Lung (tissue), 17 donors: ENCODE measurements at places on chromosomes 5 and 9. TPM values are rescaled to one million over a fixed set of nuclear protein-coding genes. Genes with fewer than 3 reads are reported as not detected.

DNA sequence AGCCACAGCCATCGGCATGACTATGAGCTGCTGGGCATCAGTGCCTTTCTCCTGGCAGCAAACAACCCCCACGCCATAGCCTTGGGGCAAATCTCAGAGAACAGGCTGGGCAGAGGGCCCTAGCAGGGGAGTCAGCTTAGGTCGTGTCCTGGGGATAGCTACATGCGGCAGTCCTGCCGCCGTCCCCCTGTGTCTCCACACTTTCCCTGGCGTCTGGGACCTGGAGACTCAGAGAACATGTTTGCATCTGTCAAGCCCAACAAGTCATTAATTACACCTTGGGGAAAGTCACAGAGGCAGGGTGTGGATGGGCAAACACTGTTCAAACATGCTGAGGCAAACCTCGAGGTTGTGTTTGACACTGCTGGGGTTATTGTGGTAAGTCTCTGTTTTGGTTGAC is 123.6 kb downstream of the C5orf15 start:
- DNase-seq = no peak

Gene FUT7
- total RNA-seq = 1.0 TPM

DNA sequence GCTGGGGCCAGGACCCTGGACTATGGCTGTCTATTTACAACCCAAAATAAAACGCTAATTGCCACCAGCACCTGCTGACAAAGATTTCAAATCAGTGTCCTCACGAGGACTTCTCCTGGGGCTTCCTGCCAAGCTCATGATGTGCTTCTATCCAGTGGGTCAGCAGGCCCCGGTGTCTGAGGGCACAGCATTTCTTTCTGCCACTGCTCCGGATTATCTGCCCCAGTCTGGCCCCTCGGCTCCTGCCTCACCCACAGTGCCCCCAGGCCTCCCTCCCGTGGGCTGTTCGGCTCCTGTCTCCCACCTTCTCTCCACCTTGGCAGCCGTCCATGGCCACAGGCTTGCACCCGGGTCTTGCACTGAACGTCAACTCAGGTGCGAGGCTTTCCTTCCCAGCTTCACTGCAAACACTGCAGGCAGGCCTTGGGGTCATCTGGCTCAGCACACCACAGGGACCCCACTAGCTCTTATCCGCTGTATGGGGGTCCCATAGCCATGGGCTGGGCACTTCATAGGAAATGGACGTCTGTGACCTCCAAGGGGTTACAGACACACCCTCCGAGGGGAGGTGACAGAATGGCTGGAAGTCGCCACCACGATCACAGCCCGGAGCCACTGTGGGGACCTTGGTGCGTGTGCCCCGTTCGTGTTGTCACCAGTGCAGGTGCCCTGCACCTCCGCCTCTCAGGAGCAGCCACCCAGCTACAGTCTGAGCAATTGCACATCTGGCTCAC is 43.8 kb upstream of the FCN1 start:
- peak; percentile 9 for DNase-seq

GRCh38 chr9:26086396-26086795 is 408.2 kb upstream of the TUSC1 start:
- no peak for DNase-seq

DNA sequence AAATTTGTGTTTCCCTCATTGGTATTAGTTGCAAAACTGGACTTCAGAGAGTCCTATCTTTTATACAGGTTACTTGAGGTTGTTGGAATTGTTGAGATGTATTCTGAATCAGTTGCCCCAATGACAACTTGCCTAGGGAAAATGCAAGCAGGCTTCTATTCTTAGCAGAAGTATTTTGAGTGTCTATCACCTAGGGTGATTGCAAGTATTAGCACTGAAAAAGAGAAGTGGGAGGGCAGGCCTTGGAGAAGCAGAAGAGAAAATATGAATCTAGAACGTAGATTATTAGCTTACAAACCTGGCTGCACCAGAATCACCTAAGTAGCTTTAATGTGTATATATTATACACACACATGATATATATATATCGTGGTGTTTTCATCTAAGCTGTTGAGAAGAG is 43.2 kb downstream of the ADAMTS12 start:
- DNase-seq = no peak

- no peak for DNase-seq
Measured at GRCh38 chr5:148861696-148862095, 35.3 kb downstream of the ADRB2 start.

DNA sequence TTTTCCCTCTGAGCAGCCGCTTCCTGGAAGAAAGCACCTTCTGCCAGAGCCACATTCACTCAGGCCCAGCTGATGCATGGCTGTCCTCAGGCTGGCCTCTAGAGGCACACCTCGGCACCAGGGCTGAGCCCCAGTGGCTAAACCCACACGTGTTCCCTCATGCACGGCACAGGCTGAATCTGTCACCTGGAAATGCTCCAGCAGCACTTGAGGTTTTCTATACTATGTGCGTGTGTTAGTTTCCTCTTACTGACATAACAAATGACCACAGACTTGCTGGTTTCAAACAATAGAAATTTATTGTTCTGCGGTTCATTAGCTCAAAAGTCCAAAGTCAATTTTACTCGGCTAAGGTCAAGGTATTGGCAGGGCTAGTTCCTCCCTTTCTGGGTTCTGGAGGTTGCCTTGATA is 141.4 kb downstream of the LRRC70 start:
- DNase-seq = peak; percentile 76

GRCh38 chr5:321230-321725 is at the start of gene AHRR:
Gene AHRR, plus strand, starts transcription at chr5:321714. Its CDS starts 22,189 bp downstream, at chr5:343903.
- peak; percentile 38 for DNase-seq

GRCh38 chr9:72144756-72145492 is 4.3 kb upstream of the GDA start:
- no peak for DNase-seq

DNA sequence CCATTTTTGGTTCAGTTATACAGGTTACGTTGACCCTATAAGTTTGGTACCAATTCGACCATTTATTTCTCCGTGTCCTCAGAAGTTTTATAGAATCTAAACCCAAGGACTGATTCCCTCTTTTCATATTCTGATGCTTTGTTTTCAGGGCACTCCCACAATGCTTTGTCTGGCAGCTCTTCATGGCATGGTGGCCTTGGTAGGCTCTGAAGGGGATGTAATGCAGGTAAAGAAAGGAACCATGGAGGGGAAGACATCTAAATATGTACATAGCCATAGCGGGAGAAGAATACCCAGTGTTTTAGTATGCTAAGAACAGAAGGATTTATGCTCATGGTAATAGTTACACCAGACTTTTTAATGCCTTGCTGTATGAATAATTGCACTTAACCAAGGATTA is 82.7 kb downstream of the HACD4 start:
- DNase-seq = no peak

DNA sequence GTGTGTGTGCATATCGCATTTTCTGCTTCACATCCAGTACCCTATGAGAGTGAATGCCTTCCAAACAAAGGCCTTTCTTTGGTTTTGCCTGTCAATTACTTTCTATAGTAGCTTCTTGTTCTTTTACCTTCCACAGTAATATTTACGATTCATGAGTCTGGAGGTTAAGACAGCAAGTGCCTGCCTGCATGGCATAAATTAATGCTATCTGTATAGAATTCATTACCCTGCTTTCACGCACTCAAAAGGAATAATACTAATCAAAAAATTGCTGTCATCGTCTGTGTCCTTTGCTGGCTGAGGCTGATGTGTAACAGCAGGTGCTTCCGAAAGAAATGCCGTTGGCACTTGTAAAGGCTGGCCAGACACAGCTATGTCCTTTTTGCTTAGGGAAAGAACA is 1304.4 kb upstream of the CDH6 start:
- DNase-seq = no peak

DNA sequence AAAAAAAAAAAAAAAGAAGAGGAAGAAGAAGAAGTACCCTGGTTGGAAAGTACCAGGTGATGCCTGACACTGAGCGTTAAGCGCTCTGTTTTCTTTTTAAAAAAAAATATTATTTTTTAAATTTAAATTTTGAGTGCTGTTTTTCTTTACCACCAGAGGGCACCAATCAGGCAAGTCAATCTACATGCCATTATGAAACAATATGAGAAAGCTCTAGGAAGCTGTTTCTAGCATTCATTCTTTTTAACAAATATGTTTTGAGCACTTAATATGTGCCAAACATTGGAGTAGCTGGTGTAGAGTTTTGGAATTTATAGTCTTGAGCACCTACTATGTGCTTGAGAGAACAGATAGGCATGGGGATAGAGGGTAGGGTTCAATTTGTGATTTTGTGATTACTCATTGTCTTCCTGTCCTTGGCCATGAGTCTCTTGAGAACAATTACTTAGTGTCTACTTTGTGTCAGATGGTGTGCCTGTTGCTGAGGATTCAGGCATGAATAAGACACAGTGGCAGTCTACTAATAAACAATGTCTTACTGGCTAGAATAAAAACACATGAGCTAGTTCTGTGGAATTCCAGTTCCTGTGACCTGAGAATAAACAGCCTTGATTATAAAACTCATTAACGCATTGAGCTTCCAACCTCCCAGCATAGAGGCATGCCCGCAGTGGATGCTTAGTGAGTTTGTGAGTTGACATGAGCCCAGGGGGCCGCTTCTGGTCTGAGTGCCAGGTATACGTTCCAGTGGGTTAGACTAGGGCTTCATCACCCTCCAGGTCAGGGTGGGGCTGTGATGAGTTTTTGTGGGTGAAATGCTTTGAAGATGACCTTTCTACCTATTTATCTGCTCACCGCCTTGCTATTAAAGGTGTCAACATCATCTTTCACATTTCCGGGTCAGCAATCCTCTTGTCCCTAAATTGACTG is 3.0 kb upstream of the UBE2R2 start:
- DNase-seq = peak; percentile 60

DNA sequence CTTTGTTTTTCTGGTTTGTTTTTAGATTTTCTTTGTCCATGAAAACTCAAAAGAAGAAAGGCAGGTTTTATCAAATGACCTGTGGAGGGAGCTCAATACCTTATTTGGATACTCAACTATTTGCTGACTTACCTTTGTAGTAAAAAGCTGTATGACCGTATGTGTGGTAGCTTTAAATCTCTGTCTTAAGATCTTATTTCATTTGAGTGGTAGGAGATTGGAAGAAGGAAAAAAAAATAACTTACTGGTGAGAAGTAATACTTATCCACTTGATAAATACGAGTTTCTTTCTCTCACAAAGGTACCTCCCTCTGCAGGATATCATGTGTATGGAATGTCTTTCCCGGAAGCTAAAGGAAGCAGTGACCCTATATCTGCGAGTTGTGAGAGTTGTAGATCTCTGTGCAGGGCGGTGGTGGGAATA is 15.0 kb downstream of the FBXO38 start:
- no peak for DNase-seq
